ENCODE measurements at places on chromosomes 2 and 18.

DNA sequence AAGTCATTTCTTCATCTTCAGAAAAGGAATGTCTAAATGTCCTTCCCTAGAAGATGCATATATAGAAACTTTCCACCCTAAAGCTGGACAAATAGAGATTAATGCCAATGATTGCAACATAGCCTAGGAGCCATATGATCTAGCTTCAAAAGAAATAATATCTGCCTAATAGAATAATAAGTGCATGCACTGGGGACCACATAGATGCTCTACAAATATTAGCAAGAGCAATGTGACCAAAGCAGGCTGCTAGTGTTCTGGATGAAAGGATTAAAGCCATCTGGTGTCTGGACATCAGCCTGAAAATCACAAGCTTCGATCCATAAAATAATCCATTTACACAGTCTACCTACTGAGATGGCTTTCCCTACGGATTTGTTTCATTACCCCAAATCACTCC is 280.1 kb upstream of the KLHL14 start:
- no peak for DNase-seq

DNA sequence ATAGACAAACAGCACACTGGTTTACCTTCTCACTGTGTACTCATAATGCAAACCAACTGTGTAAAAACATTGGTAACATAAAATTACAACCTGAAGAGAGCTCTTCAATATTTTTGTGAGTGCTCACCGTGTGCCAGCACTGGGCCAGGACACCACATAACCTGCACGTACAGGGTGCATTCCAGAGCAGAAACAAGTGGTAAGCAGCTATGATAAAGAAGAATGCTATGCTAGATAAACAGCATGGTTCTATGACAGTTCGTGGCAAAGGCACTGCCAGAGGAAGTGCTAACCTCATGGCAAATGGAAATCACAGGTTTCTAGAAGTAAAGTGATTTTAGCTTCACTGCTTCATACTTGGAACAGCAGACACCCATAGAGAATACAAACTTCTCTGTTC is 343.5 kb downstream of the MTX2 start:
- no peak for DNase-seq

DNA sequence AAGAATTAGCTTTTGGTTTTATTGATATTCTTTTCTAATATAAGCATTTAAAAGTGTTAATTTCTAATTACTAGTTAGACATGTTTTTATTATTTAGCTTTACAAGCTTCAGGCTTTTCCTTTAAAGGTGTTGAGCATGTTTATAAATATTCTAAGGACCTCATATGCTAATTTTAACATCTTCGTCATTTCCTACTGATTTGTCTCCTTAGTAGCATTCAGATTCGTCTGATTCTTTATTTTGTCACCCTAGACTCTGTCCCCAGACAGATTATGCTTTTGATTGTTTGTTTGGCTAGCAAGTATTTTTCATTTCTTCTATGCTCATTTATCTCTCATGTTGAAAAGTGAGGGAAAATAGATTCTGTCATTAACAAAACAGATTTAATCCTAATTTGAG is 51.7 kb downstream of the EIF5B start:
- DNase-seq, result no peak

DNA sequence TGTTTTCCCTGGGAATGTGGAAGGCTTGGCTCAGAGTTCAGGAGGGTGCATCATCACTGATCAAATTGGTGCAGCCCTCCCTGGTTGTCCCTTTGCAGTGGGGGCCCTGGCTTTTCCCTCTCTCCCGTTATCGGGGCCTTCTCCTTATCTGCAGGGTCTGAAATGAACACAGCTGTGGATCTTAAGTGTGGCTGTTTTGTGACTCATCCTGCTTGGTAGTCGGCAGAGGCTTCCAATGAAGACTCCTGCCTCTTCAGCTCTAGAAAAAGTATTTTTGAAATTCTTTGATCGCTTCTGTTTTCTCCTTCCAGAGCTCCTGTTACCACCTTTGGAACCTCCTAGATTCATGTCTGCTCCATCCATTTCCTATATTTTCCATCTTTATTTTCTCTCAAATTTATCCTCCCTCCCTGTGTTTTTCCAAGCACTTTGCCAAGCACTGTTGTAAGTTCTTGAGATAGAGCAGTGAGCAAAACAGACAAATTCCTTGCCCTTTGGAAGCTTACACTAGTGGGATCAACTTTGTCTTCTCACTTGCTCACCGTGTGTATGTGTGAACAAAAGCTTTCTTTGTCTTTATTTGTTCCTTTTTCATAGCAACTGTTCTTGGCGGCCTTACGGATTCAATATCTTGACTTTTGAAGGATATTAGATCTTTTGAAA is 45.7 kb downstream of the RALB start:
- DNase-seq, result no peak

- no peak for DNase-seq
These were observed 8.0 kb downstream of the TNFRSF11A start for GRCh38 chr18:62332964-62333695.

DNA sequence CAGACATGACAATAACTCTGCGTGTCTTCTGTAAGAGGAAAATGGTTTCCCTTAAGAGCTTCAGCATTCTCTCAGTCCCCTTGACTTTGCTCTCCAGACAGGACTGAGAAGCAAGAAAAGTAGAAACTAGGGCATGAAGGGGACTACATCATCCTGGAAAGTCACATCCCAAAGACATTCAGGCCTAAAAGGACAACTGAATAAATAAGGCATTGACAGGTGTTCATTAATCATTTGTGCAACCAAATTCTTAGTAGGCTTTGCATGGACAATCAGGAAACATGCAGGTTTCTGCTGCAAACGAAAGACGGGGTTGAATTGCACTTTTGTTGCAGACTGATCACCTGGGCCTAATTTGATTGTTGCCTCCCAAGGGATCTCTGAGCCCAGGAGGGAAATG is 1.2 kb upstream of the SGPP2 start:
- no peak for DNase-seq

DNA sequence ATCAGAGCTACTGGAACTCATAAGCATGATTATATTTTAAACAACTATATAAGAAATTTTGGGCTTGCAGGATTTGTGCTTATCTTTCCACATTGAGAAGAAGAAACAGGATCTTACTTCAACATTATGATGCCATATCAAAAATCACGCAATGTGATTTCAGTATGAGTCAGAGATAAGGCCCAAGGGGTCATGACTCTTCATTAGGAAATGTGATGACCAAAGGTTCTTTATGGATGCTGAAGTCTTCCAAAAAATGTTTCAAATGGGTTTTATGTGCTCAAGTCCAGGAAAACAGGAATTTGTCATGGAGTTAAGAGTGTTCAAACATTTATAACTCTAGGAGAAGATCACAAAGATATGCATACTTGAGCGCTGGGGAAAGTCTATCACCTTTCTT is 7.8 kb upstream of the SERPINB2 start:
- no peak for DNase-seq

- DNase-seq, result no peak
These were observed 42.4 kb upstream of the FIGN start for GRCh38 chr2:163778045-163778781.

GRCh38 chr2:127381762-127382161 is 6.0 kb downstream of the MAP3K2 start:
- no peak for DNase-seq

DNA sequence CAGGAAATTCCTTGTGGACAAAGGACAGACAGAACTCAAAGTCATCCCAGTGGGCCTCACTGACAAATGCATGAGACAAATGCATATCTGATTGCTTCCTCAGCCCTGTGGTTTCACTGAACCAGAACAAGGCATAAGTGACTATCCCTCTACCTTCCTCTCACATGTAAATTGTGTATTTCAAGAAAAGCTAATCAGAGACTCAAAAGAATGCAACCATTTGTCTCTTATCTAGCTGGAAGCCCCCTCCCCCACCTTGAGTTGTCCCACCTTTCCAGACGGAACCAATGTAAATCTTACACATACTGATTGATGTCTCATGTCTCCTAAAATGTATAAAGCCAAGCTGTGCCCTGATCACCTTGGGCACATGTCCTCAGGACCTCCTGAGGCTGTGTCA is 102.0 kb upstream of the TMEM200C start:
- no peak for DNase-seq

- DNase-seq, result no peak
These were observed at the start of gene ACMSD for GRCh38 chr2:134838143-134838620. Gene ACMSD (plus strand): TSS chr2:134838616. CDS start chr2:134838683, 67 bp downstream.

DNA sequence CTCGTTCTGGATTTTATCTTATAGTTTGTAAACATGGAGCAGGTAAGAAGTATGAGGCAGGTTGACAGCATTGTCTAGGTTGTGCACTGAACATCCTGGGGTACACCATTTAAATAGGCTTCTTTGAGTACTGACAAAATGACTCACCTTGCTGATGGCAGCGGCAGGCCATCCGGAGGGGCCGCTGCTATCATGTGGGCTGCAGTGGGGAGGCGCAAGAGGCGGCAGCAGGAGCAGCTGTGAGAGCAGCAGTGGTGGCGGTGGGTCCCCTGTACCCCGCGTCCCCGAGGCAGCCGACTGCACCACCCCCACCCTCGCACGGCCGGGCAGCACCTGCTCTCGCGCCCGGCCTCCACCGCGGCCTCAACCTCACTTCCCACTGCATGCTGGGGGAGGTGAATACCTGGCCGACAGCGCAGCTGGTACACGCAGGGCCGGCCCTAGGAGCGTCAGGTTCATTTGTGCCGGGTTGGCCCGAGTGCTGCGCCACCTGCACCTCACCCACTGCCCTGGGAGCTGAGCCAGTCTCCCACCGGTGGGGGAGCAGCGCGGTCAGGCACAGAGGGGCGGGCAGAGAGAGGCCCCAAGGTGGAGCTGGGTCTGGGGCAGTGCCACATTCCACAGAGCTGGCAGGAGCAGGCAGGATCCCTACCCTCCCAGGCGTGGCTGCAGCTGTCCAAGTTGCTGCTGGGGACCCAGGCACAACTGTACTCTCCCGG is 154.5 kb upstream of the RBMS1 start:
- no peak for DNase-seq

DNA sequence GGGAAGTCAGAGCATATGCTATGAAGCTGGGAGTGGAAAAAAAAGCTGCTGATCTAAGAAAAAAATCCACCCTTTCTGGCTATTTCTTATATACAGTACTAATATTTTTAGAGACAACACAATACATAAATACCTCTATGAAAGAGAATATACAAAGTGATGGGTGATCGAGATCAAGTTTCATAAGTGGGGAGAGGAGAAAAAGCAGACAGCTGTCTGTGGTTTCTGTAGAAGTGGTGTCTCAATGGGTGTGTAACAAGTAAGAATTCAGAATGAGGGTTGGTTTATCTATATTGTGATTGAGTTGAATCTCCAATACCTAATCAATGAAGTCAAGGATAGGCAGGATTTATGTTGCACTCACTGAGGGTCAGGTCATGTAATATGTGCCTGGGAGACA is 191.0 kb downstream of the HNMT start:
- no peak for DNase-seq

- no peak for DNase-seq
These were observed 214.4 kb upstream of the TMEM200C start for GRCh38 chr18:6109743-6110142.

DNA sequence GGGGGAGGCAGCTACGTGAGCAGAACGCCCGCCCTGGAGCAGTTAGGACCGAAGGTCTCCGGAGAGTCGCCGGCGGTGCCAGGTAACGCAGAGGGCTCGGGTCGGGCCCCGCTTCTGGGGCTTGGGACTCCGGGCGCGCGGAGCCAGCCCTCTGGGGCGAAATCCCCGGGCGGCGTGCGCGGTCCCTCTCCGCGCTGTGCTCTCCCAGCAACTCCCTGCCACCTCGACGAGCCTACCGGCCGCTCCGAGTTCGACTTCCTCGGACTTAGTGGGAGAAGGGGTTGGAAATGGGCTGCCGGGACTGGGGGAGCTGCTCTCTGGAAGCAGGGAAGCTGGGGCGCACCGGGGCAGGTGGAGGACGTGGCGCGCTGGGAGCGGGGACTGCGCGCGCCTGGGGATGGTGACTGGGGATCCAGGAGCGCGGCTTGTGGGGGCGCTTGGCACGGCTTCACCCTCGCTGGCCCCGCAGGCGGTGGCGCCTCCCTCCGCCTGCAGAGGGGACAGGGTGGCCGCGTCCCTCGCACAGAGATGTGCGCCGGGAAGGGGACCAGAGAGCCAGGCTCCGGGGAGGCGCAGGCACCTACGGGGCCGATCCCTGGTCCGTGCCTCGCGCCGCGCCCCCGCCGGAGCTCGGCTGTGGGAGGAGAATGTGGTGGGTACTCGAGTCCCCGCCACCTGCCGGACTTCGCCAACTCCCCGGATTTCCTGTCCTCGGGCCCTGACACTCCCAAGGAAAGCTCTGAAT is 688 bp downstream of the CDH20 start:
- no peak for DNase-seq

DNA sequence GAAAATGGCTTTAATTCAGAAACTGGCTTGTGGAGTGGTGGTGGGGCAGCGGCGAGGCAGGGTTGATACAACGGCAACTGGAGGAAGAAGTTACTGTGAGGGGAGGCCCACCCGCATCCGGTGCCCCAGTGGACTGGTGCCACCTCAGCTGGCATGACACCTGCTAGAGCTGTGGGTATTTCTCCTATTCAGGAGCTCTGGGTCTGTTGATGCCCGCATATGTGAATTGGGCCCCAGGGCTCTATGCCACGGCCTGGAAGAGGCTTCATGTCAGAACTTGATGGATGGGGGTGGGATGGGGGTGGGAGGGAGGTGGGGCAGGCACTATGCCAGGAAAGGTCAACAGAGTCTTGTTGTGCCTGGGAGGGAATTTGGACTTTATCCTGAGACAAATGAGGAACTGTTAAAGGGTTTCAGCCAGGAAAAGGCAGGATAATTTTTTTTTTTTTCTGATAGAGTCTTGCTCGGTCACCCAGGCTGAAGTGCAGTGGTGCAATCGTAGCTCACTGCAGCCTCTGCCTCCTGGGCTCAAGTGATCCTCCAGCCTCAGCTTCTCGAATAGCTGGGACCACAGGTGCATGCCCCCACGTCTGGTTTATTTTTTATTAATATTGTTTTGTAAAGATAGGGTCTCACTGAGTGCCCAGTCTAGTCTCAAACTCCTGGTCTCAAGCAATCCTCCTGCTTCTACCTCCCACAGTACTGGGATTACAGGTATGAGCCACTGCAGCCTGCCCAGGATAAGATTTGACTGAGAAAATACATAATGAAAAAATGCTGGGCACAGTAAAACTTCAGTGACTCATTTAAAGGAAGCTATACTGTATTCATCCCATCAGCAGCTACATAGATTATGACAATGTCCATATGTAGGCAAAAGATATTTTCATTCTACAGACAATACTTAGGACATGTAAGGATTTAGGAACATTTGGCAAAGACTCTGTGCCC is 52.6 kb downstream of the SH2D6 start:
- no peak for DNase-seq

DNA sequence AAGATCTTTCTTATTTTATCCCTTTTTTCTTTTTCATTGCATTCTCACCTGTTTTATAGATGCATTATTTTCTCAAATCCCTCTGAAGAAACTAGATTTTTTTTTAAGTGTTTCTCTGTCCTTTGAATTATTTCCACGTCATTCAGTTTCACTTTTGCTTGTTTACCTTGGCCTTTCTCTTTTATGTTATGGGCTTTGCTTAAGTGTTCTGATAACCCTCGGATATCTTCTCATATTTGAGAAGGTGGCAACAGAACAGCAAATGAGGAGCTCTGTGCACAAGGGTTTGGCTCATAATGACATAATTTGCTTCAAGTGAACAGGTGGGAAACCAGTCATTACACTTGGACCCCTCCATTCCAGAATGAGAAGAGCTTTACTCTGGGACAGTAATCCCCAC is 111.9 kb downstream of the C1D start:
- DNase-seq, result no peak

GRCh38 chr2:23640711-23641110 is 255.7 kb downstream of the KLHL29 start:
- DNase-seq, result no peak

GRCh38 chr2:109174626-109175349 is 45.8 kb downstream of the SH3RF3 start:
- DNase-seq, result no peak
